ENCODE measurements at places on chromosomes 7 and 10.

DNA sequence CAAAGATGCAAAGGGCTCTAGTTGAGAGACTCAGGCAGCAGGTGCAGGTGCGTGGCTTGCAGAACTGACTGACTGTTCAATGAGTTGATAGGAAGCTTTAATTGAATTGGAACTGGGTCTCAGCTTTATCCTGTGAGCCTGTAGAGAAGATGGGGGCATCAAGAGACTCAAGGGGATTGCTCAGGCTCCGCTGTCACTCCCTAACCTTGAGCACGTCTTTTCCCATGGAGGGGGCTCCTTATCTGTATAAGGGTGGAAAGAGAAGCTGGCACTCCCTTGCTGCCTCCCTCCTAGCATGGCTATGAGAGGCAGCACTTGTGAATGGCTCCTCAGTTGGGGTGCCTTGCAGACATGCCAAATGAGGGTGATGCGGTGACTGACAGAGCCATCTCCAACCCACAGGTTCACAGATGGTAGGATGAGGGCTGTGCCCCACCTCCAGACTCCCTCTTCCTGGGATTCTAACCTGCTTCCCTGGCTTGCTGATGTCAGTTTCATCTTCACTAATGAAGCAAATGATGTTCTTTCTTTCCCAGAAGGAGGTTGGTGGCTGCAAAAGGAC, 12.4 kb upstream of the PLEKHA1 start:
- no peak for DNase-seq

DNA sequence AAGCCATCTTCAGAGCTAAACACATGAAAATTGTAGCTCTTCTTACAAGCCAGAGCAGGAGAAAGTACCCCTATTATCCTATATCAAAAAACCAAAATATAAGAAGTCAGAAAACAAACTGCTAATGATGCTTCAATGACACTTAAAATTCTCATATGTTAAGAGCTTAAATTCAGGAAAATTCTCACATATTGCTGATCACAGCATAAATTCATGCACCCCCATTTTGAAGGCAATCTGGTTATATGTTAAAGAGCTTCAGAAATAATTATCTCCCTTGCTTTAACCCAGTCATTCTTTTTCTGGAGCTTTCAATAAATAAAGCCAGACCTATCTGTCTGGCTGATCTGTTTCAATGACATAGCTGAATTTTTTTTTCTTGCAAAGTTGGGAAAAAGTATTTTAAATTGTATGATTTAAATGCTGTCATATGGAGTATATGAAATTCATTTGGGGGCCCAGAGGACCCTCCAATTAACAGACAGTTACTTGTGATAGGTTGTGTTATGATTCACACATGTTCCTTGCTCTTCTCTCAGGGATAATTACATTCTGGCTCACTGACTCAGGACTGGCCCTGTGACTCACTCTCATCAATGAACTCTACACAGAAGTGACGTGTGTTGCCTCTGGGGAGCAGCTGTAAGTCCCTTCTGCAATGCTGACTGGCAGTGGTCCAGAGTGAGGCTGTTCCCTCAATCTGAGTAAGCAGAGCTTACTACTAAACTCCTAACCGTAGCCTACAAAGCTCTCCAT, 85.2 kb downstream of the HGF start:
- DNase-seq = no peak

GRCh38 chr10:110524859-110525232, 27.1 kb downstream of the DUSP5 start:
- no peak for DNase-seq

GRCh38 chr7:142806022-142806356, 35.2 kb downstream of the PRSS2 start:
- no peak for DNase-seq

- no peak for DNase-seq
These were observed 39.4 kb upstream of the NPFFR1 start for GRCh38 chr10:70323138-70323696.

DNA sequence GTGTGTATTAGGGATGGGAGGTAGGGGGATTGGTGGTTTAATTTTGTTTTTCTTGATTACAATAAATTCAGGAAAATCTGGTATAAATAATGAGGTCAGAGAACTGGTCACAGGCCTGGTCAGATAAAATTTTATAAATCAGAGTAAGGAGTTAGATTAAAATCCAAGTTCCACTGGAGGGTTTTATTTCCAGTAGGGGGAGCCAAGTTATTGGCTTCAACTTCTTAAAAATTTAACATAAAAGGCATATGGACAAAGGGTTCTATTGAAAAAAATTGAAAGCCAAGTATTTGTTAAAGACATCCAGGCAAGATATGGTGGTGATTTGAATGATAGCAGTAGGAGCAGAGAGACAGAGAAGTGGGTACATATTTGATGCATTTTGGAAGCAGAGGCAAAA, 763.3 kb downstream of the SORCS1 start:
- no peak for DNase-seq

All from T-helper 22 cell (primary cell).